ENCODE measurements at places on chromosomes 3 and 15.

DNA sequence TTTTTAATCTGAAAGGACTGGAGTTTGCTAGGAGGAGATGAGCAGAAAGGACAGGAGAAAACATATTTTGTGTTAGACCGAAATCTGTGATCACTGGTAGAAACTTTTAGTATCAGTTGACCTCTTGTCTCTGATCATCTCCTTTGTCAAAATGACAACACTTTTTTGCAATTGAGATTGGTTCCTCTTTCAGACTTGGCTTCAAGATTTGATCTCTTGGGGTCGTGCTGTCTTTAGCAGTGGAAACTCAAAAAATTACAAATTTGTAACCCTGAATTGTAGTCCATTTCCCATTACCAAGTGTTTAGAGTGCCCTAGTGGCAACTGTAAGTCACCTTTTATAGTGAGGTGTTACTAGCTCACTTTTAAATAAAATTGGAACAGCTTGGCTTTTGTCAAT is 107.4 kb downstream of the KLHL25 start:
- no peak for DNase-seq

DNA sequence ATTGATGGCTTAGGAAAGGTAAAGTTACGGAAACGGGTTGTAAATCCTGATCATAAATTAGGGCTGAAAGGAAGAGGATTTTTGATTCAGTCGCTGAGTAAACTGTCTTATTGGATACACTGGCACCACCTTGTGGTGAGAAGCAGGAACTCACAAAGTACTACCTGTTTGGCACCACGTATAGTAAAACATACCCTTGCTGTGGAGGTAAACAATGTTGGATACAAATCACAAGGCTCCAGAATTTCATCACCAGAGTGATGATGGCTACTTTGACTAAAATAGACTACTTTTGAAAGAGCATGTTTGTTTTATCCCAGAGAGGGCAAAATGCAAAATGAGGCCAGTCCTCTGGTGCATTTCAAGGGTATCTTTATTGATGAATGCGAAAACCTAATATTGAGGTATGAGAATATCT is 216.9 kb downstream of the IGSF11 start:
- DNase-seq: no peak

GRCh38 chr15:69797615-69798014 is 300.1 kb downstream of the TLE3 start:
- DNase-seq: no peak

- DNase-seq: no peak
Measured at GRCh38 chr15:85743392-85744055, 51.2 kb downstream of the KLHL25 start.

- DNase-seq: no peak
Measured at GRCh38 chr3:188270423-188270972, 116.5 kb downstream of the LPP start.

- DNase-seq: no peak
Measured at GRCh38 chr3:104523136-104523535, 843.6 kb upstream of the ALCAM start.

GRCh38 chr3:114452256-114452655 is 158.4 kb downstream of the TIGIT start:
- DNase-seq: no peak

DNA sequence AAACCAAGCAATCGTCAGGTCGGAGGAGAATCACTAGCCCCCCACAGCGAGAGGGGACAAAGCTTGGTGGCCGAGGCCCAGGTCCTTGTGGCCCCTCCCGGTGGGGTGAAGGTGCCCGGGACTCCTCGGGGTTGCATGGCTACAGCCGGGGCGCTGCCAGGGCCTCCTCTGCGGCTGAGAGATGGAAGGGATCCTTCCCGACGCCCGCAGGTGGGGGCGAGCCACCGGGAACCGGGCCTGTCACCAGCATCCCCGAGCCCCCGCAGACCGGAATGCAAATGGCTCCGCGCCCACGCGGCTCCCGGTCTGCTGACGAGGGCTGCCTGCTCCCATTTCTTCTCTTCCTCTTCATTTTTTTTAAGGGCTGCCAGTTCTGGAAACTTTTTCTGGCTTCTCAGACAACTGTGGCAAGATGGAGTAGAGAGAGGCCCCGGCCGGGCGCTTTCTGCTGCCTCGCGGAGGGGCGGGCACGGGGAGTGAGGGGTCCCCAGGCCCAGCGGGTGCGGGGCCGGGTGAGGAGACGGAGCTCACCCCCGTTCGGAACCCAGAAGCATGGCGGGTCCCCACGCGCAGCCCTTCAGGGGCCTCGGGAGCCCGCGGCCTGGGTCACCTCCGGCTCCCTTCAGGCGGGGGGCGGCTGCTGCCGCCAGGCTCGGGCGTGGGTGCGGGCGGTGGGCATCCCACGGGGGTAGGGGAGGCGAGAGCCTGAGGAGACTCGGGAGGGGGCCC is 27.5 kb downstream of the MELTF start:
- peak; percentile 67 for DNase-seq

DNA sequence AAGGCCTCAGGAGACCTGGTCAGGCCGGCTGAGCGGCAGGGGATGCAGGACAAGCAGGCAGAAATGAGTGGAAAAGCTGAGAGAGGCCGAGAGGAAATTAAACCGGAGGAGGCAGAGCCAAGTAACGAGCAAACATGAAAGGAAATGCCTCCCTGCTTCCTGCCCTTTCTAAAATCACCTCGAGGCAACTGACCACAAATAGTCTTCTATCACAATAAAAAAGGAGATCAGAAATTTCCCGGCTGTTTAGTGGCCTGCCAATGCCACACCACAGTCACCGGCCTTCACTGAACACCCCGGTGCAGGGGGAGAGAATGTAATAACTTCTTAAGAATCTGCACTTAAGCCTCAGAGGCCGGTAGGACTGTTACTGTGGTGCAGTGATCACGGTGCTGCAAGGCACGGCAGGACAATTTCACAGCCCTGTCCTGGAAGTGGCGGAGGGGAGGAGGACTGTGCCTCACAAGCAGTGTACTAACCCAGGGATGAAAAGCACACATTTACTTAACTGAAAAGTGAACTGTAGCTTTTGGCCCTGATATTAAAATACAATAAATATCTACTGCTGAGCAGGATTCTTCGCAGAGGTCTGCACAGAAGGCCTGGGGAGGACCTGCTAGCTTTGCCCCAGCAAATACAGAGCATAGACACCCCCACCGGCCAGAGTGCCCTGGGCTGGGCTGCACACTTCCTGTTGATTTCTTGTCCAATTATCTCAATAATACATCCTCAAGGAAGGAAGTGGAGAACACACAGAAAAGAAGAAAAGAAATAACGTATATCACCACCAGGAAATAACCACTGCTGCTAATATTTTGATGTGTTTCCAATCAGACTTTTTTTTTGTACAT is 183.5 kb upstream of the NSMCE3 start:
- no peak for DNase-seq

GRCh38 chr3:157354254-157354653 is 82.4 kb upstream of the PTX3 start:
- no peak for DNase-seq

DNA sequence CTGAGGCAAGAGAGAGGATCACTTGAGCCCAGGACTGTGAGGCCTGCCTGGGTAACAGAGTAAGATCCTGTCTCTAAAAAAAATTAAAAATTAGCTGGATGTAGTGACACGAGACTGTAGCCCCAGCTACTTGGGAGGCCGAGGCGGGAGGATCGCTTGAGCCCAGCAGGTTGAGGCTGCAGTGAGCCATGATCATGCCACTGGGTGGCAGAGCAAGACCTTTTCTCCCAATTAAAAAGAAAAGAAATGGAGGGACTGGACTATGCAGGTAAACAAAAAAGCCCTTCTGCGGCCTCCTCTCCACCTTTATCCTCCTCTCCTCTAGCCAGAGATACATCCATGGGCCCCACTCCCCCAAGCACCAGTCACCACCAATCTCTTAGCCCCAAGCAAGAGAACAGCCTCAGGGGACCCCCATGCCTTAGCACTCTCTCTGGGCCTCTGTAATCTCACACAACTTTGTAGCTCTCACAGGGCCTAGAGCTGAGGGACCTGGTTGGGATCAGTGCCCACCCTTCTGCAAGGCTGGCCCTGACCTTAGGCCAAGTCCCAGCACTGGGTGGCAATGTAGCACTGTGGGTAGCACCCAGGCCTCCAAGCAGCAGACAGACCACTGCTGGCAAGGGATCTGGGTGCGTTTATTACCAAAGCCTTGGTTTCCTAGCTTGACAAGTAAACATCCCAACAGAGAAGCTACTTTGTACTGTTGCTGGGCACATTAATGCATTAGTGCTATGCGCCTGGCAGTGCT is 43.4 kb downstream of the FAM174B start:
- DNase-seq: no peak

GRCh38 chr3:182389071-182389815 is 404.1 kb upstream of the ATP11B start:
- DNase-seq: no peak

GRCh38 chr3:2476996-2477395 is 378.3 kb downstream of the CNTN4 start:
- DNase-seq: no peak

DNA sequence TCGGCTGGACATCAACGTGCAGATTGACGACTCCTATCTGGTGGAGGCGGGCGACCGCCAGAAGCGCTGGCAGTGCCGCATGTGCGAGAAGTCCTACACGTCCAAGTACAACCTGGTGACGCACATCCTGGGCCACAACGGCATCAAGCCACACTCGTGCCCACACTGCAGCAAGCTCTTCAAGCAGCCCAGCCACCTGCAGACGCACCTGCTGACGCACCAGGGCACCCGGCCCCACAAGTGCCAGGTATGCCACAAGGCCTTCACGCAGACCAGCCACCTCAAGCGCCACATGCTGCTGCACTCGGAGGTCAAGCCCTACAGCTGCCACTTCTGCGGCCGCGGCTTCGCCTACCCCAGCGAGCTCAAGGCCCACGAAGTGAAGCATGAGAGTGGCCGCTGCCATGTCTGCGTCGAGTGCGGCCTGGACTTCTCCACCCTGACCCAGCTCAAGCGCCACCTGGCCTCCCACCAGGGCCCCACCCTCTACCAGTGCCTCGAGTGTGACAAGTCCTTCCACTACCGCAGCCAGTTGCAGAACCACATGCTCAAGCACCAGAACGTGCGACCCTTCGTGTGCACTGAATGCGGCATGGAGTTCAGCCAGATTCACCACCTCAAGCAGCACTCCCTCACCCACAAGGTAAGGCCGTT is 34.2 kb downstream of the IDH2 start:
- DNase-seq: no peak

- no peak for DNase-seq
Measured at GRCh38 chr3:46321461-46322104, 32.3 kb upstream of the CCR2 start.

DNA sequence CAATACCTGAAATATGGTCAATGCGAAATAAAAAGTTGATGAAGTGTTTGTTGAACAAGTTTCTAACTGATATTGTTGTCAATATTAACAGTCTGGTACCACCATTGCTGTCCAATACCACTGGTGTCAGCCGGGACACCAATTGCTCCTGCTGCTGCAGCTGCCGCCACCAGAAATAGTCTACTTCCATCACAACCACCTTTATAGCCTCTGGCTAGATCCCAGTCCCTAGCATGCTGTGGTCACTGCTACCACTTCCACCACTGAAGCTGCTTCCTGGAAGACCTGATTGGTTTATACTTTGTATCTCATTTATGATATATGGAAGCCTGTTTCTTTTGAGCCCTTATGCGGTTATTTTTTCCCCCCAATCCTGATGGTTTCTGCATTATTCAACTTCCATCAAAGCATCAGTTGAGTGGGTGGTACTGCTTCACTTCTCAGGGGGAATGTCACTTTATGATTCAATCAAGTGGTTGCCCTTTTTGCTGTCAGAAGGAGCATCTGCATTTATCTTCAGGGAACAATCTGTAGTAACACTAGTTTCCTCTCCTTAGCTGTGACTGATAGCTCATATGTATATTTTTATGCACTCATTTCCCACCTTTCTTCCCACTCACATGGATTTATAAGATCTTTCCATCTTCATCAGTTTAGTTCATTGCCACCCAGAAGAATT is 11.7 kb downstream of the LNP1 start:
- DNase-seq: no peak

DNA sequence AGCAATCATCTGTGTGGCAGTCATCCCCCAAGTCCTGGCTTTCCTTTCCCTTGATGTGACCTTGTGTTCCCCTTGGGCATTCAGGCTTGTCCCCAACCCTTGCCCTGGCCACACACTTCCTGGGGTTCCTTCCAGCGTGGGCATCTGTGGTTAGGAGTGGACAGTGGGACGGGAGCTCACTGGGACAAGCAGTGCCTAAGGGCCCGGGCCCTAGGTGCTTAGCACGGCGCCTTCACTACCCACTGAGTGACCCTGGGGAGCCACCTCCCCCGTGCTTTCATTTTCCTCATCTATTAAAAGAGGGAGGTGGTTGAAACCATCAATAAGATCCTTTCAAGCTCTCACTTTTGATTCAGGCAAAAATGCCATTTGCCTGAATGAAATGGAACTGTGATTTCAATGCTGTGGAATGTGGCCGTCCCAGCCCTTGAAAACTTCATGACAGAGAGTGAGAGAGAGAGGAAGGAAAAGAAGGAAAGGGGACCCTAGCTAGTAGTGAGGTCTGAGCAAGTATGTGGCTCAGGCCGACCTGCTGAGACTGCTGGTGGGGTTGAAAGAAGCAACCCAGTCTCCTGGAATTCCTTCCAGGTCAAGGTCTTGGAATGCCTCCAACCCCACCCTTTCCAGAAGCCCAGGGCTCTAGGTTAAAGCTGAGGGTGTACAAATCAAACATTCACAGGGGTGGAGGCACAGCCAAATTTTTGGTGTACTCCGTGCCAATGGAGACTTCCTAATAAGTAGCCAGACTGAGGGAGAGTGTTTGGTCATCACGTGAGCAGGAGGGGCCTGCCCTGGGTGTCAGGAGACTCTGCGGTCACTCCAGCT is 302.9 kb downstream of the TLE3 start:
- no peak for DNase-seq

- no peak for DNase-seq
Measured at GRCh38 chr3:43906849-43907507, 216.2 kb downstream of the ABHD5 start.

- no peak for DNase-seq
Measured at GRCh38 chr3:100637197-100637631, 27.8 kb downstream of the ADGRG7 start.

DNA sequence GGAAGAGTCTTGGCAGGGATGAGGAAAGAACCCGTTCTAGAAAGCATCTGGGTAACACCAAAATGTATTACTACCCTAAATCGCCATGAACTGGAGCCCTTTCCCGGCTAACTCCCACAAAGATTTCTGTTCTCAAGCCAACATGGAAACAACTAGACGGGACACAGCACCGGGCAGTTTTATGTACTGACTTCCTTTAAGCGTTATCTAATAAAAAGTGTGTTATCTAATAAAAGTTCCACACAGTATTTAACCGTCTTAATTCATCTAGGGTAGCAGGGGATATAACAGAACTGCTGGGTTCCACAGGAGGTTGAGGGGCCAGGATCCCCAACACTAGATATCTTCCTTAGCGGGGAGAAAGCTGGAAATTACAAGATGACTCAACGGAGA is 347 bp upstream of the C3orf62 start:
- no peak for DNase-seq

Data from GM12892 (cell line).